ENCODE measurements at places on chromosomes 2 and 18.

- no peak for DNase-seq
These were observed 131.7 kb upstream of the FSHR start for GRCh38 chr2:49286045-49286444.

- DNase-seq, result no peak
These were observed 4.3 kb downstream of the TSHZ1 start for GRCh38 chr18:75214766-75215510.

DNA sequence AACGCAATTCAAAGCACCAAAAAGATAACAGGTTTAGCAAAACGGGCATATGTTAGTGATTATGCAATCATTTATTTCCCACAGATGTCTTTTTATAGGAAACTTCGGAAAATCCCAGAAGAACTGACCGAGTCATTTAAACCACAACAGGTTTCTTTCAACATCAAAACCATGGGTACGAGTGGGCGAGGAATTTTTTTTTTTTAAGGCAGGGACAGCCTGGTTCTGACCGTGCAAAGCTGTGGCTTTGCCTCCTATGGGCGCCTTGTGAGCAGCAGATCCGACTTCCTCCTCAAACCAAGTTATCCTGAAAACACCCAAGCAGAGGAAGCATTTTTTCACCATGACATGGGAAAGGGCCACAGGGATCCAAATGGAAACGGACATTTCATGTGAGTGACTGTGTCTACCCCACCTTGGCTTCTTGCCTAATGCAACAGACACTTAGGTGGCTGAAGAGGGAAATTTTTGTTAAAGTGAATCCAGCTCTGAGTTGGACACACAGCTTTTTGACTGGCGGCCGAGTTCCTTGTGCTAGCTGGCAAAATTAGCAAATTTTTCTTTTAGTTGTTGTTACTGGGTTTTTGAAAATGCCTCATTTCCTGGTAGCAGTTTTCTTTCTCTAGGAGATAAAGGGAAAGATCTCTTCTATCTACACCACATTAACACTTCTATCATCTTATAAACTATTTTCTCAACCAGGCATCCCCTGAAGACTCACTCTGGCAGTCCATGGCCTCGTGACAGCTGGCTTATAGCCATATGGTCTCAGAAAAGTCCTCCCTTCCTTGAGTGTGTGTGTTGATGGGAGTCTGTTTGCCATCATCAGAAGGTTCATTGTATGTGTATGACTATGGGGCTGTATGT, 487.4 kb upstream of the ZEB2 start:
- DNase-seq, result no peak

GRCh38 chr18:48934723-48935432, 15.9 kb downstream of the SMAD7 start:
- no peak for DNase-seq

DNA sequence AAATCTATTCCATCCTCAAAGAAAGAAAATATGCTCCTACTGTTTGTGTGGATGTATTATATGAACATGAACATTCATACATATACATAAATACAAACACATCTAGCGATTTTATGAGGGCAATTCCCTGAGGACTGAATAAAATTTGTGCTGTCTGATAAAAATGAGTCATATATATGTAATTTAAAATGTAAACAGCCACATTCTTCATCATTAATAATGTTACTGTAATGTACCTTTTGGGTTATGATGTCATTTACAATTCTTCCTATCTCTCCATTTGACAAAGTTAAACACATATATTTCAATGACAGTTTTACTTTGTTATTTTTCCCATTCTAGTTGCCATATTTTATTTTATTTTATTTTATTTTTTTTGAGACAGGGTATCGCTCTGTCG, 91.3 kb upstream of the ZFP36L2 start:
- DNase-seq, result no peak

DNA sequence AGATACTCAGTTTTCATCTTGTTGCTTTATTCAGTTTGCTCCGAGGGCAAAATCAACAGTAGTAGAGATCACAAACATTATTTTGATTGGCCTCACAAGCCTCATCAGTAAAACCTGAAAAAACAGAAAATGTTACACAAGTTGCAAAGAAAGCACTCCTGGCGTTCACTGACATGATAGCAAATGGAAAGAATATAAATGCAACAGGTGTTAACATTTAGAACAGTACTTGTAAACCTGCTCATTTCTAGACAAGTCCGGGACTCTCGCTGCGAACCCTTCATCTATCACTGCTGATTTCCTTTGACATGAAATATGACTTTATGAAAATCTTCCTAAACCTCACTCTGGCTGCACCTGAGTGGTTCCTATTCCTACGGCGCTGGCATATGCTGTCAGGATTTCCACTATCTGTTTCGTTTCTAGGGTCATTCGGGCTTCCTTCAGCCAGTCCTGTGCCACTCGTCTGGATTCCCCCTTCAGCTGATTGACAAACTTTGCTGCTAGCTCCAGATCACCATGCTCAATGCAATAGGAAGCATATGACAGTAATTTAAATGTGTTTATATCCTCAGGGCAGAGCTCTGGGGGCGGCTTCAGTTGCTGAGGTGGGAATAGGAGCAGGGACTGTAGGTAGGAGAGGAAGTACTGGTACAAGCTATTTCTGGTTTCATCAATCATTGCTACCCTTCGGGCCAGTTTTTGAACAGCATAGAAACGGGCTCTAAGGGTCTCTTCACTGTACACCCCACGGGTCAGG, 38.1 kb downstream of the PTCD3 start:
- no peak for DNase-seq

DNA sequence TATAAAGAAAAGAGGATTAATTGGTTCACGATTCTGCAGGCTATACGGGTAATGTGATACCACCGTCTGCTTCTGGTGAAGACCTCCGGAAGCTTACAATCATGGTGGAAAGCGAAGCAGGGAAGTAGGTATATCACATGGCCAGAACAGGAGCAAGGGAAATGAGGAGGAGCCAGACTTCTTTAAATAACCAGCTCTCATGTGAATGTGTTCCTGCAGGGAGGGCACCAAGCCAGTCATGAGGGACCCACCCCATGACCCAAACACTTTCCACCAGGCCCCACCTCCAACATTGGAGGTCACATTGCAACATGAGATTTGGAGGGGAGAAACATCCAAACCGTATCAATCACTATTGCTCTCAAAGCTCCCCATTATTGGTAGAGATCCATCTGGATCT, 61.8 kb downstream of the EFEMP1 start:
- no peak for DNase-seq

GRCh38 chr2:7984693-7985353, 697.0 kb upstream of the ID2 start:
- no peak for DNase-seq

DNA sequence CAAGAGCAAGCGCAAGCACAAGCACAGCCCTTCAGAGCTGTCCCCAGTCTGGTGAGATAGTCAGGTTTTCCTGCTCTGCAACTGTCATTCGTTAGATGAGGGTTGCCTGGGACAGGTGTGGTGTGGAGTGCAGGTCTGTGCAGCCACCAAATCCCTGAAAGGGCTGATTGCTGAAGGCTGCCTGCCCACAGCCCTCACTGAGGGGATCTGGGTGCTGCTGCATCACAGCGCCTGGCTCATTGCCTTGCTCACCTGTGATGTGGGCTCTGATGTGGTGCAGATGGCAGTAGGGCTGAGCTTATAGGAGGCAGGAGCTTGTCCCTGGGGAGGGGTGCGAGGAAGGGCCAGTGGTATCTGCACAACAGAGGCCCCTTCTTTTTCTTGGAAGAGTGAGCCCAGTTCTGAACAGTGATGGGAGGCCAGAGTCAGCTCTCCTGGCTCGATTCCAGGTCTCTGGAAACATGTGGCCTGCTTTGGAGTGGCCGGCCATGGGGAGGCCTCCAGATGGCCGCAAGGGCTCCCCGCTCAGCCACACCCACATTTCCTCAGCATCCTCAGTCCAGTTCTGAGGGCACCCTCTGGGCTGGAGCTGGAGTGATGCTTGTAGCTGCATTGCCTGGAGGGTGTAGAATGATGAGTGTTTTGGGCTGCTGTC, 11.4 kb downstream of the UBE2F start:
- DNase-seq, result no peak

- no peak for DNase-seq
These were observed 99.4 kb upstream of the RGPD4 start for GRCh38 chr2:107727318-107727717.

DNA sequence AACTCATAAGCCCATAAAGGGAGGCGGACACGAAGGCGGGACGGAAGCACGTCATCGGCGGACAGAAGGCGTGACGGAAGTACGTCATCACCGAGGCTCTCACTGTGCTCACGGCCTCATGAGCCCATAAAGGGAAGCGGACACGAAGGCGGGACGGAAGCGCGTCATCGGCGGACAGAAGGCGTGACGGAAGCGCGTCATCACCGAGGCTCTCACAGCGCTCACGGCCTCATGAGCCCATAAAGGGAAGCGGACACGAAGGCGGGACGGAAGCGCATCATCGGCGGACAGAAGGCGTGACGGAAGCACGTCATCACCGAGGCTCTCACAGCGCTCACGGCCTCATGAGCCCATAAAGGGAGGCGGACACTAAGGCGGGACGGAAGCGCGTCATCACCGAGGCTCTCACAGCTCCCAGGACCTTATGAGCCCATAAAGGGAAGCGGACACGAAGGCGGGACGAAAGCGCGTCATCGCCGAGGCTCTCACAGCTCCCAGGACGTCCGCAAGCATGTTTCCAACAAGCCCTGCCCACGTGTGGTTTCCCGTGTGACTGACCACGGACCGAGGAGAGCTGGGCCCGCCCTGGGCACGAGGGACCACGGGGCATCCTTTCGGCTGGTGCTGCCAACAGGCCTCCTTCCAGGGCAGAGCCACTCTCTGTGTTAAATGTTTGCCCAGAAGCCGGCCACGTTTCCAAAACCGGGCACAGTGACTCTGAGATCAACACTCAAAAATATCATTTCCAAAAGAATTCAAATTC, 182.7 kb upstream of the SALL3 start:
- DNase-seq, result no peak

GRCh38 chr18:59566533-59566971, 130.7 kb downstream of the CCBE1 start:
- DNase-seq, result no peak

- DNase-seq, result no peak
These were observed 162.7 kb downstream of the PKP4 start for GRCh38 chr2:158619496-158619895.

- no peak for DNase-seq
These were observed 595.0 kb downstream of the STK39 start for GRCh38 chr2:167652401-167652800.

- no peak for DNase-seq
These were observed 52.8 kb downstream of the CLASP1 start for GRCh38 chr2:121596221-121597080.

DNA sequence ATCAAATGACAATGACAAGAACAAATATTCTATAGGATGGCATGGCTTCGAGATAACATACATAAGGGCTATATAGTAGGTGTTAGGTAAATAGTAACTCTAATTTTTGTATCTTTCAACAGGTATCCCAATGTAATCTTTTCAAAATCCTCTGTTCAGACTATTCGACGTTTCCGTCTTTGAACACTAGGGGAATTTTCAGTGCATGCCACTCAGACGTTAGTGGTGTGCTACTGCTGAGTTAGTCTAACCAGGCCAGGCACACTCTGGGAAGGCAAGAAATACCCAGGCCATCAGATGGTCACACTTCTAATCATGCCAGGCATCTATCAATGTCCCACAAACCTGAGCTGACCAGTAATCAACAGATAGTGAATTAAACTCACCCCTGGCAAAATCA, 14.6 kb upstream of the CREG2 start:
- no peak for DNase-seq

GRCh38 chr2:44372246-44372645, 10.5 kb downstream of the CAMKMT start:
- DNase-seq, result no peak

DNA sequence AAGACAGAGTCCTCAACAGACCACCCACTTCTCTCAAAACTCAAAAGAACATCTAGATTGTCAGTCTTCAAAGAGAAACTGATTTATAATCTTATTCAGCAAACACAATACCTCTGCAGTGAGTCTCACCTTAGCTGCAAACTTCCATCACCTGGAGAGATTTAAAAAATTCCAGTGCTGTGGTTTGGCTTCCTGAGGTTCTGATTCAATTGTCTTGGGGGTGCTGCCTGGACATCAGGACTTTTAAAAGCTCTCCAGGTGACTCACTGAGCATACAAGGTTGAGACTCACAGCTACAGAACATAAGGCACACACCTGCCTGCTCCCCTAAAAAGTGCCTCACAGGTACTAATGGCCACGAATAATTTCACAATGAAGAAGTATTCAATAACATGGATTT, 40.3 kb downstream of the RNF152 start:
- DNase-seq, result no peak

GRCh38 chr2:8076448-8077342, 605.2 kb upstream of the ID2 start:
- DNase-seq, result no peak

GRCh38 chr2:119537792-119538191, 6.5 kb upstream of the CFAP221 start:
- DNase-seq, result no peak

DNA sequence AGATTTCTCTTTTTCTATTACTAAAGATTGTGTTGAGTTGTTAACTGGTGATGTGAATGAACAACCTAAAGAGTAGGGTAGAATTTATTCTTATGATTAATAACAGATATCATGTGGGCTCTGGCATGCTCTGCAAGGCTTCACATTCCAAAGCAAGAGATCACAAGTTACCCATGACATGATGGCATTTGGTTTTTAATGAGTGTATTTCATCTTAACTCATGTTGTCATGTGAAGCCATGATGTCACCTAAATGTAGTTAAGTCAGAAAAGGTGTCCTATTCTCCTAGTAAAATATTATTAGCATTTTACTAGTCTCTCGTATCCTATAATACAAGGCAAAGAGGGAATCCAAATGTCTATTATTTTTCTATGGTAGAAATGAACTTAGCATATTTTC, 678.0 kb downstream of the ARHGAP15 start:
- DNase-seq, result no peak

DNA sequence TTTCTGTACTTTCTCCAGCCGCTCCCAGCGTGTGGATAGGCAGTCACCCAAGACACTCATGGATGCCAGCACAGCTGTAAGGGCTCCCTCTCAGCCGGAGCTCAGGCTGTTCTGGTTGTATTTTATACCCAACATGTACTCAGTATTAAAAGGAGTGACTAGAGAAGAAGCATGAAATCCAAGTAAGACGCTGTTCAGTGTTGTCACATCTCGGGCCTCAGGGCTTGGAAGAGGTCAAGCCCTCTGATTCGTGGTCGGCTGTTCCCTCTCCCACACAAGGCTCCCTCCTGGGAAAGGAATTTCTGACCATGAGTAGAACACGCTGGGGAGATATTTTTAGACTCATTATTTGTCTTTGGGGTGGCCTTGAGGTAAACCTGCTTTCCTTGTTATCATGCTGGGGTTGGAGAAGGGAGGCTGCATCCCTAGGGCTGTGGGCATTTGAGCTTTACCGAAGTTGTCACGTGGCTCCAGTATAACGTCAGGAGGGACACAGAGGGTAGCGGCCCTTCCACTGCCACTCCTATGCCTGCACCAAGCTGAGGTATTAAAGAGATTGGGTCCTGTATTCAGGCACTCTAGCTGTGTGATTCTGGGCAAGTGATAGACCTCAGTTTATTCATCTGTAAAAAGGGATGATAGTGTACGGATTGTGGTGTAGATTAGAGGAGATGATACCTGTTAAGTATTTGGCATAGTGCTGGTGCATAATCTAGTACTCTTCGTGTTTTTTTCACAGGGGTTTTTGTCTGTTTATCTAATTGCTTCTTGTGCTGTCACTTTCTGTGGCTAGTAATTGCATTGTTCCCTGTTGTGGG, 34.1 kb downstream of the HK2 start:
- DNase-seq, result no peak

- no peak for DNase-seq
These were observed 209.2 kb downstream of the ARL4C start for GRCh38 chr2:234287650-234288049.

- DNase-seq, result no peak
These were observed 137.0 kb downstream of the EN1 start for GRCh38 chr2:118710481-118710880.
